Stimulated activated CD8-positive, alpha-beta memory T cell treated with anti-CD3 and anti-CD28 coated beads, Interleukin-15, amount 100 ng/mL, for 24 hours (primary cell): ENCODE measurements at places on chromosomes 4 and X.

- DNase-seq = no peak
These were observed 21.6 kb downstream of the SH3KBP1 start for GRCh38 chrX:19865567-19866363.

DNA sequence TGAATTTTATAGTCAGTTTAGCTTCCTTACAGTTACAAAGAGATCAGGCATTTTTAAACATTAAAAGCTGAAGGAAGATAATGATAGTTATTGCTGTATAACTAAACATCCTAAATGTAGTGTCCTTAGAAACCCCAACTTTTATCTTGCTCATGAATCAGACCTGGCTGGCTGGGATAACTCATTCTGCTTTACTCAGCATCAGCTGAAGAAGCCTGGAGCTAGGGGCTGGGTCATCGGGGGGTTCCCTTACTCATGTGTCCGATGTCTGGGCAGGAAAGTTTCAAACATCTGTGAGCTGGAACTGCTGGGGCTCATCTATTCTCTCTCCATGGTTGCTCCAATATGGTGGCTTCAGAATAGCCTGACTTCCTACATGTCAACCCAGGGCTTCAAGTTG lies 113.9 kb downstream of the MTNR1A start:
- no peak for DNase-seq

GRCh38 chr4:140162596-140162995 lies 8.6 kb upstream of the MAML3 start:
- no peak for DNase-seq

- no peak for DNase-seq
These were observed 97.0 kb upstream of the LNX1 start for GRCh38 chr4:53688186-53688790.
